Caudate nucleus (tissue), 63 donors: ENCODE measurements at places on chromosomes 7 and 10.

DNA sequence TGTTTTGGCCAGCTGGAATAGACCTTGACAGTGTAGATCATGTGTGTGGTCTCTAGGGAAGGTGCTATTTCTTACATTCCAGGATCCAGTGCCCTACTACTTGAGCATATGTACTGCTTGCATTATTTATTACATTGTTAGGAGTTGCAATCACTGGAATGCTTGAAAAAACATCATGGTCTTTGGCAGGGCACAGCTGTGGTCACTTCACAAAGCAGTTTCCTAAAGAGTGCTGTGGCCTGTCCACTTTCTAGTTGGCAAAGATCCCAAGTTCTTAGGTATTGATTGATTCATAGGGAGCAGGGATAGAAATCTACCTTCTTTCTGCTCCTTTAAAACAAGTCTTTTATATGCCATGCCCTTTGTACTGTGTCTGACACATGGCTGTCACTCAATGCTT, 4.6 kb downstream of the C7orf25 start:
- no peak for DNase-seq

DNA sequence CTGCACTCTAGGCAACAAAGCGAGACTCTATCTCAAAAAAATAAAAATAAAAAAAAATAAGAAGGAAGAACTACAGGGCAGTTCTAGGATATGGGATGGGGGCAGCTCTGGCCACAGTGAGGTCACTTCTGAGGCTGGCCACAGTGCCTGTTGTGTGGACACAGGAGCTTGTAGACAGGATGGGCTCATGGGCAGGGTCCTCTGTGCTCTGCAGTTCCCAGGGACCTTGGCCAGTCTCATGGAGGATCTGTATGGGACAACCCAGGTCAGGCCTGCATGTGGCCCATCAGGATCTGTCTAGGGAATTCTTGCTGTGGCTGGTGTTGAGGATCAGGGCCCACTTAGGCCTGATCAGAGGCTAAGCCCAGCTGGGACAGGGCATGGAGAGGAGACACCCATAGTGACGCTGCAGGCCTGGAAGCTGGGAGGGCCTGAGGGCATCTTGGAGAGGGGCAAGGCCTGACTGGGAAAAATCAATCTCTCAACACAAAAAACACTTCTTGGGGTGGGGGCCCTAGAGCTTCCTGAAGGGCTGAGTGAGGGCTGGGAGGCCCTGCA, 19.4 kb upstream of the PAX2 start:
- DNase-seq, result no peak

- no peak for DNase-seq
Observed at GRCh38 chr7:54933643-54934042, 85.2 kb upstream of the EGFR start.

DNA sequence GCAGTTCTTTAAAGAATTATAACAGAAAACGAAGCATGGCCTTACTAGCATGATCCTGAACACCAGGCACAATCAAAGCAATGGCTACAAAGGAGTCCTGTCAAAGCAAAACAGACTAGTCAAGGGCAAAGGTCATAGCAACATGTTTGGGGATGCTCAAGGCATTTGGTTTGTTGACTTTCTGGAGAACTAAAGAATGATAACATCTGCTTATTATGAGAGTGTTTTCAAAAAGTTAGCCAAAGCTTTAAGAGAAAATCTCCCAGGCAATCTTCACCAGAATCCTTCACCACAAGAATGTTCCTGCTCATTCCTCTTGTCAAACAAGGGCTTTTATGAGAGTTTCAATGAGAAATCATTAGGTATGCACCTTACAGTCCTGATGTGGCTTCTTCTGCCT, 95.1 kb upstream of the CPXM2 start:
- no peak for DNase-seq

GRCh38 chr7:75772081-75773077, at the start of gene CCL26:
CCL26 (minus strand) TSS chr7:75772211; CDS start chr7:75772176, 35 bp downstream.
- no peak for DNase-seq

GRCh38 chr7:39904077-39904486, 46.0 kb upstream of the CDK13 start:
- no peak for DNase-seq

GRCh38 chr10:114256822-114257221, 17.8 kb downstream of the VWA2 start:
- no peak for DNase-seq

DNA sequence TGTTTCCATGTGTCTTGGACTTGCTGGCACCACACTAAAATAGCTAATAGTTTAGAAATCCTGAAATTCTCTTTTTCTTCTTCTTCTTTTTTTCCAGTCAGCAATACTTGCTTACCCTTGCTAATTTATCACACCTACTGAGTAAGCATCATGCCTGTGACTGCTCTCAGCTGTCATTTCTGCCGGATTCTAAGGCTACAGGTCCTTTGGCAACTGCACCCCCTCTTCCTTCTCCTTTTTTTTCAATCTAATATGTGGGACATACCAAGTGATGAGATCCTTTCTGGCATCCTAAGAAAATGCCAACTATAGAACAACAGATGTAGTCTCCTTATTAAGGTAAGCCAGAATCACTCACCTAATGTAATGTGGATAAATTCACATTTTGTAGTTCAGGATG, 444.7 kb downstream of the MAGI2 start:
- no peak for DNase-seq
